ENCODE measurements at places on chromosomes 1 and 21.
A peak's percentile ranks its signal among the peaks of the same experiment; 100 is the strongest.

- no peak for DNase-seq
Observed at GRCh38 chr1:236516929-236517704, 6.7 kb upstream of the LGALS8 start.

DNA sequence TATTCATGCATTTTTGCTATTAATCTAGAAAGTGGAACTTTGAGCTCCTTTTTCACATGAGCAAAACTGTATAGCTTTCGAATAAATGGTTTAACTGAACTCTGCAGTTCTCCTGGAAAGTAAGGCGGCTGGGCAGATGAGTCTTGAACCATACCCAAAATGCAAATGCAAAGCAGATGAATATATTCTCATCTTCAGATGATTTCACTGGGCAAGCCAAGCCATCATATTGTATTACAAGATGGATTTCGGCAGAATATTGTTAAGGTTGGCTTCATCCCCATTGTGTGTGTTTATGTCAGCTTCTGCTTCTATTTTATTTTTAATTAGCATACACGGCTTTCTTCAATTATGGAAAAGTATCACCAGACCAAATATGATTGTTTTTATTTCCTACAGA lies 209.6 kb downstream of the GREM2 start:
- DNase-seq: no peak

GRCh38 chr21:38805328-38806152 lies at the start of gene ETS2:
Gene ETS2, plus strand, starts transcription at chr21:38805929. Its CDS starts 4,106 bp downstream, at chr21:38810035.
- DNase-seq: peak; percentile 33

DNA sequence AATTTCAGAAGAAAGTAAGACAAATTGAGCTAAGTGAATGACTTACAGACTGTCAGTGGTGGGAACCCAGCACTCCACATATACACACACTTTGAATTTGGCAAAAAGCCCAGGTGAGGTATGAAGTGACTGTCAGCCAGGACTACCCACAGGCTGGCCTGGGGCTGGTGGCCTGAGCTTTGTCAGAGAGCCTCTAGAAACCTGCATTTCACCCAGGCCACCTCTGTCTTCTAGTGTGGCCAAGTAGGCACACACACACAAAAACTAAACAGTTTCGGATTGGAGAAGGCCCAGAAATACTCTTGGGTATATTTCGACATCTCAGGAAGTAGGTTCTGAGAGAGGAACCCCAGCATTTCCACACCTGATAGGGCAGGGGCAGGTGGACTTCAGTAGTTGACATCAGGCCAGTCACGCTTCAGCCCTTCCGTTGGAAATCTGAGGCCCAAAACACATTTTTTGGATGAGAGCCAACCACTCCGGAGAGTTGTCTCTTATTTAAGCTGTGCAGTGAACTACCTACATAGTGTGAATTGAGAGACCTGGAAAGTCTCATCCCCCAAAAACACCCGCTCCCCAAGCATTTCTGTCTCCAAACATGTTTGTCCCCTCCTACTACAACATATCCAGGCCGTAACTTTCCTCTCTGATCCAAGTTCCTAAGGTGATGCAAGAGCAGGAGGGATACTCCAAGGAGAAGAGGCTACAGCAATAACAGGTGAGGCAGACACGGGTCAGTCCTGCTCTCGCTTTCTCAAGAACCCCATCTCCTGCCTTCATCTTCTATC lies 167.2 kb upstream of the PROX1 start:
- DNase-seq: no peak

DNA sequence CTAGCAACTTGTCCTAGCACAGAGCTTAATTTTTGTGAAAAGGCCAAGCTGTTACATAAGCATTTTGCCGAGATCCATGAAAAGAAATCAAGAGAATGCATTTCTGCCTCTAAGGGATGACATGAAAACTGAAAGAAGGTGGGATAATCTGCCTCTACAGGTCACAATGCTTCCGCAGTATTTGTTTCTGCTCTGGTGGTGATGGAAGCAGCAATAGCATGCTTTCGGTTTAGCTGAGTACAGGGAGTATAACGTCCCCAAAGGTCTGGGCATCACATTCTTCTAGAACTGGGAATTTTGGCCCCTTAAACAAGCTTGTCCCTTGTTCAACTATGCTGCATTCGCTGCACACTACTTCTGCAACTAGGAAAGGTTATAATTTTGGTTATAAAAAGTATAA lies 14.4 kb upstream of the MAGI3 start:
- no peak for DNase-seq

- no peak for DNase-seq
Observed at GRCh38 chr1:234840843-234841242, 230.9 kb upstream of the IRF2BP2 start.
